Activated T-helper 2 cell treated with anti-CD3 and anti-CD28 coated beads, Interferon-gamma antibody, Interleukin-2, Interleukin-4, amounts not matched to agents 10 μg/mL and 5 μg/mL and 100 μg/mL, durations not matched to agents 14 hours and 24 hours and 36 hours (primary cell): ENCODE measurements at places on chromosomes 12 and 14. TPM values are rescaled to one million over a fixed set of nuclear protein-coding genes. Genes with fewer than 3 reads are reported as not detected.

DNA sequence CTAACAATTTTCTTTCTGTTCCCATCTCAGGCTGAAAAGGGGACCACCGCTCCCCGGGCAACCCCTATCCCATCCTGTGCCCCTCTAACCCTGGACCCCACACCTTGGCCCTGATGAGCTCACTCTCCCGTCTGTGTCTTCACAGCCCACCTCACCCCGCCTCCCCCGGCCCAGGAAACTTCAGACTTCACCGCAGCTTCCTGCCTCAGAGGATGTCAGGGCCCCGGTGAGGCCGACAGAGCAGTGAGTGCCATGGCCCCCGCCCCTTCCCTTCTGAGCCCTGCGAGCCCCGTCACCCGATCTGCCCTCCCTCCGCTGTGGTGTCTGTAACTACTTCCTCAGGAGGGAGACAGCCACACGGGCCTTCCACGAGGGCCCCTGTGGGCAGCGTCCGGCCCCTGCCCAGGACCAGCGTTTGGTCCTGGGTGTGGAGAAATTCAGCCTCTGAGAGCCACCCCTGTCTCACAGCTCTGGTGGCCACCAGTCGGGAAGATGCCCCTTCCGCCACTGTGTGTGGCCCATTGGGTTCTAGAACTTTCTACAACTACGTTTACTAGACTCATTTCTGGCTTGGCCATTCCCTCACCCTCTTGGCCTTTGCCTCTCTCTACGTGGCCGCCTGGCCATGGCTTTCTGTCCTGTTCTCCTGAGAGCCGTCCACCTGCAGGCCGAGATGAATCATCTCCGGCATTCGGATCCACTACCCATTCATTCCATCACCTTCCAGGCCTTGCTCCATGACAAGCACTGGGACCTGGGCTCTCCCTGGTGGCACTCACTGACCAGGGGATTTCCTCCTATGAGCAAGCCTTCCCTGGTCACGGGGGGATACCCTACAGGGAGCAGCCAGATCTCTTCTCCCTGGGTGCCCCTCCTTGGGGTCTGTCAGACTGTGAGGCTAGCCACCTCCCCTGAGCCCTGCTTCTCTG is 3.4 kb downstream of the RHOF start:
- H3K4me1 ChIP-seq: peaks cover 58% of the 10 kb centered on the region
- peaks cover 58% of the 10 kb centered on the region for H3K36me3 ChIP-seq
- peak overlapping the region; percentile 98 for H3K27ac ChIP-seq
- peak overlapping the region; percentile 88 for H3K4me3 ChIP-seq
- H3K27me3 ChIP-seq: no peaks in the 10 kb centered on the region

GRCh38 chr14:21056520-21057163 is 980 bp upstream of the RNASE8 start:
- no peak for DNase-seq
- no peaks in the 10 kb centered on the region for H3K4me1 ChIP-seq
- no peak overlapping the region for H3K27ac ChIP-seq
- no peaks in the 10 kb centered on the region for H3K36me3 ChIP-seq
- H3K4me3 ChIP-seq: no peak overlapping the region
- H3K27me3 ChIP-seq: peaks cover 14% of the 10 kb centered on the region

- H3K27ac ChIP-seq: no peak overlapping the region
- peaks cover 2% of the 10 kb centered on the region for H3K27me3 ChIP-seq
- DNase-seq: no peak
- H3K4me1 ChIP-seq: no peaks in the 10 kb centered on the region
Observed at GRCh38 chr14:81247271-81247766, 26.6 kb upstream of the GTF2A1 start.

PIANP gene
- total RNA-seq: 0.18 TPM in 1 of 2 replicates, not detected in the other

TAS2R9 gene
- total RNA-seq: not detected in 2 replicates
